Bronchus fibroblast of lung (primary cell): ENCODE measurements at places on chromosomes 7 and 10. TPM values are rescaled to one million over a fixed set of nuclear protein-coding genes. Genes with fewer than 3 reads are reported as not detected.

Gene SUN3
- total RNA-seq: not detected in 2 replicates

Gene LANCL2
- total RNA-seq: 13.8 and 18.6 TPM in 2 replicates

Gene ACSM6
- not detected in 2 replicates for total RNA-seq

Gene ERVW-1
- total RNA-seq: not detected in 2 replicates

Gene UFSP1
- 3.2 and 6.7 TPM in 2 replicates for total RNA-seq

Gene POLR2J3
- total RNA-seq: 7.4 and 14.3 TPM in 2 replicates

Gene PON1
- total RNA-seq: not detected in 2 replicates

Gene ZNF722
- not detected in 2 replicates for total RNA-seq

Gene AKR1D1
- total RNA-seq: not detected in 2 replicates

Gene LAMTOR4
- total RNA-seq: 164 and 193 TPM in 2 replicates

Gene UPK3B
- not detected in 2 replicates for total RNA-seq

Gene RELN
- total RNA-seq: 1.2 and 1.3 TPM in 2 replicates

Gene LIPF
- not detected in 2 replicates for total RNA-seq

Gene OPALIN
- total RNA-seq: not detected in 2 replicates
